ENCODE measurements at places on chromosomes 5 and 9. TPM values are rescaled to one million over a fixed set of nuclear protein-coding genes. Genes with fewer than 3 reads are reported as not detected.

The FABP6 gene
- not detected for total RNA-seq

DNA sequence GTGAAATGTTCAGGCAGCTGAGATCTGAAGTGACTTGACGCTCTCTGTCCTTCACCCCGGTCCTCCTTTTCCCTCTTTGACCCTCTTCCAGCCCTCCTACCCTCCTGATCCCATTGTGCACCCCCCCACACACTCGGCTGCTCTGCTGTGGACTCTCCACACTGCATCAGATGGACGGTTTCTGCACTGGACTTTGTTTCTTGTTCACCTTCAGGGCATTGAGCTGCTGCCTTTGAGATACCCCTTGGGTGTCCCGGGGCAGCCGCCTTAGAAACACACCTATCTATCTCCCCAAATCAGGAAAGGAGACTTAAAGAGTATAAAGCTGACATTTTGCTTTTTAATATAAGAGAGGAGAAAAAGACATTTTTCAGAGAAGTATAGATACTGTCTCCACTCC, 27.5 kb downstream of the AMBP start:
- DNase-seq, result no peak

DNA sequence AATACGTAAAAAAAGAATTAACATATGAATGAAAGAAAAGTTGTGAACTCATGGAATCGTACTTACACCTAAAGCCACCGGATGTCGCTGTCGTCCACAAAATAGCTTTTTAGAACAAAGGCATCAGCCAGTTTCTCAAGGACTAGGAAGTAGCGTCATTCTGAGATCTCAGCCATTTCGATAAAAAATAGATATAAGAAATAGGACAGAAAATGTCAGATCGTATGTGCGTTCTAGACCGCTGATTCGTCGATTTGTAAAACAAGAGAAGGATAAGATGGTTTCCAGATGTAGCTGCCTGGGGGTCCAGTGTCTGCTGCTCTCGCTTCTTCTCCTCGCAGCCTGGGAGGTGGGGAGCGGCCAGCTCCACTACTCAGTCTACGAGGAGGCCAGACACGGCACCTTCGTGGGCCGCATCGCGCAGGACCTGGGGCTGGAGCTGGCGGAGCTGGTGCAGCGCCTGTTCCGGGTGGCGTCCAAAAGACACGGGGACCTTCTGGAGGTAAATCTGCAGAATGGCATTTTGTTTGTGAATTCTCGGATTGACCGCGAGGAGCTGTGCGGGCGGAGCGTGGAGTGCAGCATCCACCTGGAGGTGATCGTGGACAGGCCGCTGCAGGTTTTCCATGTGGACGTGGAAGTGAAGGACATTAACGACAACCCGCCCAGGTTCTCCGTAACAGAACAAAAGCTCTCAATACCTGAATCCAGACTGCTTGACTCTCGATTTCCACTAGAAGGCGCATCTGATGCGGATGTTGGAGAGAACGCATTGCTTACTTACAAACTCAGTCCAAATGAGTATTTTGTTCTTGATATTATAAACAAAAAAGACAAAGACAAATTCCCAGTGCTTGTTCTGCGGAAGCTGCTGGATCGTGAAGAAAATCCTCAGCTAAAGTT, at the start of gene PCDHA10:
TSS of gene PCDHA10 (plus strand) at position 126 of the 903 bp plus-strand sequence. CDS start at position 278, 152 bp downstream.
- DNase-seq, result peak; percentile 35

The LECT2 gene
- not detected for total RNA-seq

The ELL2 gene
- total RNA-seq, result 39.8 TPM

GRCh38 chr5:57566914-57567313, 84.3 kb upstream of the ACTBL2 start:
- no peak for DNase-seq

- no peak for DNase-seq
Measured at GRCh38 chr5:59645380-59645779, 248.1 kb downstream of the PDE4D start.

- DNase-seq, result no peak
Measured at GRCh38 chr5:56640763-56641406, 174.5 kb upstream of the MAP3K1 start.
